ENCODE measurements at places on chromosomes 5 and 9. TPM values are rescaled to one million over a fixed set of nuclear protein-coding genes. Genes with fewer than 3 reads are reported as not detected.

GRCh38 chr5:32343058-32343672, 30.4 kb upstream of the MTMR12 start:
- no peak for DNase-seq
- no peak overlapping the region for H3K27ac ChIP-seq
- no peak overlapping the region for H3K4me3 ChIP-seq

GRCh38 chr5:177984584-177985206, 11.3 kb downstream of the PROP1 start:
- DNase-seq: peak; percentile 3
- no peaks in the 10 kb centered on the region for H3K36me3 ChIP-seq
- no peak overlapping the region for H3K27ac ChIP-seq
- H3K27me3 ChIP-seq: peaks cover 47% of the 10 kb centered on the region
- no peak overlapping the region for H3K4me3 ChIP-seq

- H3K4me1 ChIP-seq: no peaks in the 10 kb centered on the region
- DNase-seq: no peak
- no peak overlapping the region for H3K27ac ChIP-seq
- no peaks in the 10 kb centered on the region for H3K27me3 ChIP-seq
Observed at GRCh38 chr5:149951138-149951749, 6.7 kb upstream of the PDE6A start.

- H3K27ac ChIP-seq: no peak overlapping the region
- H3K4me3 ChIP-seq: peak overlapping the region; percentile 87
- H3K27me3 ChIP-seq: no peaks in the 10 kb centered on the region
- DNase-seq: no peak
- peaks cover 32% of the 10 kb centered on the region for H3K4me1 ChIP-seq
- H3K36me3 ChIP-seq: no peaks in the 10 kb centered on the region
Observed at GRCh38 chr9:111035543-111036428, 2.5 kb downstream of the LPAR1 start.

- no peak overlapping the region for H3K4me3 ChIP-seq
- peaks cover under 1% of the 10 kb centered on the region for H3K27me3 ChIP-seq
- peak; percentile 37 for DNase-seq
- peaks cover 43% of the 10 kb centered on the region for H3K4me1 ChIP-seq
- H3K36me3 ChIP-seq: no peaks in the 10 kb centered on the region
Observed at GRCh38 chr5:125481506-125482465, 735.3 kb upstream of the ZNF608 start.

GRCh38 chr5:111278858-111279504, 54.8 kb downstream of the CAMK4 start:
- no peaks in the 10 kb centered on the region for H3K4me1 ChIP-seq
- peaks cover 18% of the 10 kb centered on the region for H3K27me3 ChIP-seq
- H3K27ac ChIP-seq: no peak overlapping the region
- peak; percentile 72 for DNase-seq
- H3K4me3 ChIP-seq: no peak overlapping the region
- H3K36me3 ChIP-seq: no peaks in the 10 kb centered on the region

DNA sequence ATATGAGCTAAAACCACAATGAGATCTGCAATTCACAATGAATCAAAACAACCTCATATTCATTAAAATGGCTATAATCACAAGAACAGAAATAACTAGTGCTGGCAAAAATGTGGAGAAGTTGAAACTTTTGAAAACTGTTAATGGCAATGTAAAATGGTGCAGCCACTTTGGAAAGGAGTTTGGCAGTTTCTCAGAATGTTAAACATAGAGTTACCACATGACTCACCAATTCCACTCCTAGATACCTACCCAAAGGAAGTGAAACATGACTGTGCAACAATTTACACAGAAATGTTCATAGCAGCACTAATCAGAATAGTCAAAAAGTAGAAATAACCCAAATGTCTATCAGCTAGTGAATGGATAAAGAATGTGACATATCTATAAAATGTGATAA, 862.2 kb downstream of the DTWD2 start:
- H3K27ac ChIP-seq: no peak overlapping the region
- H3K4me1 ChIP-seq: no peaks in the 10 kb centered on the region
- no peak for DNase-seq
- H3K4me3 ChIP-seq: no peak overlapping the region

DNA sequence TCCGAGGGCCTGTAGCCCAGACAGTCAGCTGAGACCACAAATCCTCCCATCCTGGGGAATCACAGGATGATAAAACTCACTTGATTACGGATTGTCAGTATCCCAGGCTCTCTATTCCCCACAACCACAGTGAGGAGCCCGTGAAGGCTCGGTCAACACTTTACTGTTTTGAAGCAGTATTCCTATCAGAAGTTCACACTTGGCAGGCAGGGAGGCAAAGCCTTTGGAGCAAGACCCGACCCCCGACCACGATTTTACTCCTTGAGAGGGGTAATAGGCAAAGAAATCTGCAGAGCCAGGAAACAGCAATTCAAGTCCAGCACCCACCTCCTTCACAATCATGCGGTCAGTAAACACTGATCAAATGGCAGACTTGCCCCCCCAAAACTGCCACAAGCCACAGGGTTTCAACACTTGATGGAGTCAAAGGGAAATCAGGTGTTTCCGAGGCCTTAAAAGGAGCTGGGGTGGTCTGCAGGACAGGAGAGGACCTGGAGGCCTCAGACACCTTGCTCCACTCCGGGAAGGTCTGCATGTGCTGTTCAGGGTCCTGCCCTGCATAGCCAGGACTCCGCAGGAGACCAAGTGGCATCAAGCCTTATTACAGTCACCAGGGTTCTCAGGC, 25.2 kb downstream of the BICD2 start:
- H3K27me3 ChIP-seq: no peaks in the 10 kb centered on the region
- no peaks in the 10 kb centered on the region for H3K36me3 ChIP-seq
- no peak for DNase-seq
- no peak overlapping the region for H3K4me3 ChIP-seq
- H3K4me1 ChIP-seq: peaks cover 7% of the 10 kb centered on the region

DNA sequence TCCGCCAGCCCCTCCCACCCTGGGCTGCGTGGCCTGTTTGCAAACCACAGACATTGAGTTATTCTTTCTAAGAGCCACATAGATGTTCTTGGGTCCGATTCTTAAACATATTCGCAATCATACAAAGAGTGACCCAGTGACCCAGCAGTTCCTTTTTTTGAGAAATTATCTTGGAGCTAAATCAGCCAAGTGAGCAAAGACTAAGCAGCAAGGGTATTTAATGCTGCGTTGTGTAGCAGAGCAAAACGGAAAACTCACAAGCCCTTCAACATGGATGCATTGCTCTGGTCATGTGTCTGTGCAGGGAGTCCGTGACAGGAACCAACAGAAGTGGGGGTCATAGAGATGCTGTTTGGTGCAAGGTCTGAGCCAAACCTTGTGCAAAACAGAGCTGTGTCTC, 95.6 kb downstream of the OLFM1 start:
- no peaks in the 10 kb centered on the region for H3K27me3 ChIP-seq
- DNase-seq: no peak
- H3K27ac ChIP-seq: no peak overlapping the region
- H3K4me1 ChIP-seq: no peaks in the 10 kb centered on the region
- H3K36me3 ChIP-seq: no peaks in the 10 kb centered on the region
- no peak overlapping the region for H3K4me3 ChIP-seq

DNA sequence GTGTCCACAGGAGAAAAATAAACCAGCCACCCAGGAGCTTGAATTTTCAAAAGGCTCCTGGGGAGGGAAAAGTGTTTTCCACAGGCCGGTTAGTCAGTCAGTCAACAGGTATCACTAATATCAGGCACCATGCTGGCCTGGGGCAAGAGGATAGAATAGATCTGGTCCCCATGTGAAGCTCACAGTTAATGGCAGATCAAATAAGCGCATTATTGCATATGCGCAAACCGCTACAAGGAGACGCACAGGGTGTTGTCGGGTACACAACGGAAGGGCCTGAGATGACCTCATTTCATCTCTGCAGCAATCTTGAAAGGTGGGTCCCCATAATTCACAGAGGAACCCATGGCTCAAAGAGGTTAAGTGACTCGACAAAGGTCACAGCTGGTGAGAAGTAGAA, 260.7 kb downstream of the CRB2 start:
- no peaks in the 10 kb centered on the region for H3K4me1 ChIP-seq
- no peak overlapping the region for H3K4me3 ChIP-seq
- no peaks in the 10 kb centered on the region for H3K36me3 ChIP-seq
- no peak overlapping the region for H3K27ac ChIP-seq
- H3K27me3 ChIP-seq: no peaks in the 10 kb centered on the region

GRCh38 chr9:95498641-95499040, 18.1 kb downstream of the PTCH1 start:
- peaks cover 2% of the 10 kb centered on the region for H3K36me3 ChIP-seq
- no peak overlapping the region for H3K4me3 ChIP-seq
- H3K27me3 ChIP-seq: no peaks in the 10 kb centered on the region
- H3K4me1 ChIP-seq: peaks cover 85% of the 10 kb centered on the region

- H3K4me1 ChIP-seq: peaks cover 44% of the 10 kb centered on the region
- no peaks in the 10 kb centered on the region for H3K36me3 ChIP-seq
- H3K27me3 ChIP-seq: peaks cover 48% of the 10 kb centered on the region
- DNase-seq: peak; percentile 93
Observed at GRCh38 chr5:83473346-83474160, 2.0 kb downstream of the VCAN start.

DNA sequence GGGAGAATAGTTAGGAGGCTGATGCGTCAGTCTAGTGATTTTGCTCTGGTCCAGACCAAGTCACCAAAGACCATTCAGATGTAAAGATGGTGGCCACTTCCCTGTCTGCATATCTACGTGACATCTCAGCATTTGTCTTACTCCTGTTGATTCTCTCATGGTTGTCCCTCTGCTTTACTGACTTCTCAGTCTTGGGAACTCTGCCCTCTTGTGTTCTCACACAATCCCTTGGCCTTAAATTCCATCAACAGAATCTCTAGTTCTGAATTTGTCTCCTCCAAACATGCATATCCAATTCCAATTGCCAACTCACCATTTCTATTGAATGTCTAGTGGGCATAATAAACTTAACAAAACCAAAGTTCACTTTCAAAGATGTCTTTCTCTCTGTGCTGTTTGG, 147.8 kb downstream of the SLC24A2 start:
- no peaks in the 10 kb centered on the region for H3K27me3 ChIP-seq
- no peak overlapping the region for H3K4me3 ChIP-seq
- peak; percentile 0 for DNase-seq
- H3K4me1 ChIP-seq: no peaks in the 10 kb centered on the region
- no peaks in the 10 kb centered on the region for H3K36me3 ChIP-seq

RHOBTB3 gene
- 40.5 TPM for total RNA-seq

CFAP77 gene
- total RNA-seq: not detected

FOXI1 gene
- total RNA-seq: not detected

HAVCR2 gene
- total RNA-seq: 0.19 TPM

ITGA2 gene
- total RNA-seq: 0.69 TPM

NOL8 gene
- total RNA-seq: 59.7 TPM
